Pulmonary artery endothelial cell (primary cell): ENCODE measurements at places on chromosomes 1 and 21. TPM values are rescaled to one million over a fixed set of nuclear protein-coding genes. Genes with fewer than 3 reads are reported as not detected.

Gene OR2T35
- total RNA-seq = not detected in 2 replicates

Gene MOV10
- 40.8 and 60.3 TPM in 2 replicates for total RNA-seq

- DNase-seq = no peak
Observed at GRCh38 chr1:50452700-50453099, 29.5 kb upstream of the DMRTA2 start.

DNA sequence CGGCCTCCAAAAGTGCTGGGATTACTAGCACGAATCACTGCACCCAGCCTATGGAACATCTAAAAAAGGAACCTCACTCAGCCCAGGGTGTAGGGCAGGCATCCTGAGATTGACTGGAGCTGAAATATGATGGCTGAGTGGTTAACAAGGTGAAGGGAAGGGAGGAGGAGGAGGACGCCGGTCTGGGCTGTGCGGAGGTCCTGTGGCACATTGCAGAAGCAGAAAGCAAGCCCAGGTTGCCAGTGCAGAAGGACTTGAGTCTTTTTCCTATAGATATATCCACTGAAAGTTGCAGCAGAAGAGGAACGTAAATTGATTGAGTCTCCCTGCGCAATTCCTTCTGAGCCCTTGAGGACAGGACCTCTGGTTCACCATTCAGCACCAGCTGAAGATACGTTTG, 1.5 kb upstream of the KIF17 start:
- no peak for DNase-seq
